NCI-H187 treated with DMSO at 0.1 percent for 48 hours (cell line): ENCODE measurements at places on chromosomes 2 and 18.

- DNase-seq = no peak
These were observed 223.7 kb downstream of the SOX11 start for GRCh38 chr2:5915881-5916310.

- DNase-seq = no peak
These were observed 31.5 kb upstream of the HAAO start for GRCh38 chr2:42823744-42824453.

DNA sequence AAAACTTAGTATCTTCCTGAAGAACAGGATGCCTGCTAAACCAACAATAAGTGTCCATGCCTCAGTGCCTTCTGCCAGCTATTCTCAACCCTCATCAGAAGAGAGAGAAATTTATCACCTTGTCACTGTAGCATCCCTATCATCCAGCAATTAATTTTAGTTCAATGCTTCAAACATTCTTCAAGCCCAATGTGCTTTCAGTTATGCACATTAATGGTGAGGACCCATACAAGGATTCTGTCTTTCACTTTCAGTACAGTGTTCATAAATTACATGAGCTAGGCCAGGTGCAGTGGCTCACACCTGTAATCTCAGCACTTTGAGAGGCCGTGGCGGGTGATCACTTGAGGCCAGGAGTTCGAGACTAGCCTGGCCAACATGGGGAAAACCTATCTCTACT is 47.0 kb upstream of the MSH6 start:
- DNase-seq = no peak

GRCh38 chr2:85534881-85535280 is 4.1 kb upstream of the MAT2A start:
- DNase-seq = no peak

- DNase-seq = no peak
These were observed 50.2 kb upstream of the BIN1 start for GRCh38 chr2:127157114-127157513.

- DNase-seq = no peak
These were observed 21.6 kb downstream of the KCNG2 start for GRCh38 chr18:79819064-79819967.
